ENCODE measurements at places on chromosomes 4 and X. TPM values are rescaled to one million over a fixed set of nuclear protein-coding genes. Genes with fewer than 3 reads are reported as not detected.

NXF2B gene
- total RNA-seq, result not detected

XAGE1B gene
- total RNA-seq, result not detected

MAN2B2 gene
- total RNA-seq, result 25.8 TPM

ARR3 gene
- not detected for total RNA-seq

DACH2 gene
- not detected for total RNA-seq

PRICKLE3 gene
- 15.0 TPM for total RNA-seq

MAGEB17 gene
- total RNA-seq, result not detected

HPGD gene
- not detected for total RNA-seq

SPANXB1 gene
- total RNA-seq, result not detected

ANKRD50 gene
- total RNA-seq, result 22.8 TPM

CT83 gene
- total RNA-seq, result not detected

CXCL3 gene
- total RNA-seq, result 4.9 TPM

DCAF8L2 gene
- not detected for total RNA-seq

NPY5R gene
- total RNA-seq, result not detected

APLN gene
- total RNA-seq, result 9.0 TPM

All from pericardium fibroblast (primary cell).